SHP77 (cell line): ENCODE measurements at places on chromosomes 1 and 21.

DNA sequence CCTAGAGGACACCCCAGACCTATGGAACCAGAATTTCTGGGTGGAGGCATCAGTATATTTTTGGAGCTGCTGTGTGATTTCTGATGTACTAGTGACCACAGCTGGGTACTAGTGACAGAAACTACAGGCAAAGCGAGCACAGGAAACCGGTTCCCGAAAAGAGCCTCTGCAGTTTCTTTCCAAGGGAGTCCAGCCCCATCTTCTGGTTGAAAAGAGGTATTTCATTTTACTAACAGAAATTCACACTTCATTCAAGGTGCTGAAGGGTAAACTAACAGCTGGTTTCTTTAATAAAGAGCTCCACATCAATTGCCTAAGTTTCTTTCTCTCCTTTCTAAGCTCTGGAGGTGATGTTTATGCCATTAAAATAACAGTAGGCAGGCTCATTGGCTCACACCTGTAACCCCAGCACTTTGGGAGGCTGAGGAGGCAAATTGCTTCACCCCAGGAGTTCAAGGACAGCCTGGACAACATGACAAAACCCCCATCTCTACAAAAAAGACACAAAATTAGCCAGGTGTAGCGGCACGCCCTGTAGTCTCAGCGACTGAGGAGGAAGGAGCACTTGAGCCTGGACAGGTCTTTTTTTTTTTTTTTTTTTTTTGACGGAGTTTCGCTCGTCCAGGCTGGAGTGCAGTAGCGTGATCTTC lies 22.0 kb downstream of the THAP3 start:
- DNase-seq = peak; percentile 44

DNA sequence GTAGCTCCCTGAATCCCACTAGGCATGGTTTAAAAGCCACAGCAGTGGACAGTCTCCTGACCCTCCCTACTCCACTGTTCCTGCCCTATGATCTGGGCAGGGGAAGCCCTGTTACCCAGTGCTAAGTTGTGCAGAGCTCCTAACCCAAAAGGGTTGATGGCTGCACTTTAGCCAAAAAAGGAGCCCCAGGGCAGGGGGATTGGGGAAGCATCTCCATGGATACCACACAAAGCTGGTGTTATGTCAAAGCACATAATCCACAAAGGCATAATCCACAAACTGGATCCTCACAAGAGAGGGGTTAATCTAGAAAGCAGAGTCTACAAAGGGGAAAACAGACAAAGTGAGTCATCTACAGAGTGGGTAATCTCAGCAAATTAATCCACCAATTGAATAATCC lies 5.7 kb downstream of the RSPO1 start:
- DNase-seq = no peak

DNA sequence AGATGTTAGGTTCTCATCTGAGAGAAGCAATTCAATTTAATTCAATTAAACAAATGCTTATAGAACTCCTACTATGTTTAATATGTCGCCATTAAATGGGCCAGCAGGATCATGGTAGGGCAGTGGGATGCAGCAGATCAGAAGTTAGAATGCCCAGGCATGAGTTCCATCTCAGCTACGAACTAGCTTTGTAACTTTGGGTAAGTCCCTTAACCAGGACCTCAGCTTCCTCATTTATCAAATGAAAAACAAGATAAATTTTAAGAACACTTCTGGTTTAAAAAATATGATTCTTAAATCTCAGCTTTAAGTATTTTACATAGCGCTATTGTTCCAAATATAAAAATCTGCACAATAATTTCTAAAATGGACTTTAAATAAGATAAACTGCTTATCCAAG lies 67.5 kb upstream of the GFI1 start:
- DNase-seq = no peak

- no peak for DNase-seq
Observed at GRCh38 chr21:41641821-41642701, 124.8 kb downstream of the RIPK4 start.

DNA sequence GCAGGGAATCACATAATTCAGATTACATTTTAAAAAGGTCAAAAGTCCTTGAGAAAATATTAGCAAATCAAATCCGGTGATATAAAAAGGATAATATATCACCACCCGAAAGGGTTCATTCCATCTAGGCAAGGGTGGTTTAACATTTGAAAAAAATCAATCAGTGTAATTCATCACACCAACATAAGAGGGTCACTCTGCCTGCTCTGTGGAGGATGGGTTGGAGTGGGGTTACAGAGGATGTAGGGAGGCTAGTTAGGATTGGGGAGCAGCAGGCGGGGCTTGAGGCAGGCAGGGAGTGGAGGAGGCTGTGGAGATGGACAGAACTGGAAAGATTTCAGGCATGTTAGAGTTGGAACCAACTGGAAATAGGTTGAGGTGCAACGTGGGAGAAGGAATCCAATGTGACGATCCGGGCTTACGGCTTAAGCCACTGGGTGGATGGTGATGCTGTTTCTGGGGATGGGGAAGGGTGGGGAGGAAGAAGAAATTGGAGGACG lies 12.5 kb downstream of the ADORA1 start:
- no peak for DNase-seq

GRCh38 chr1:48019714-48020315 lies 22.6 kb upstream of the TRABD2B start:
- DNase-seq = no peak

DNA sequence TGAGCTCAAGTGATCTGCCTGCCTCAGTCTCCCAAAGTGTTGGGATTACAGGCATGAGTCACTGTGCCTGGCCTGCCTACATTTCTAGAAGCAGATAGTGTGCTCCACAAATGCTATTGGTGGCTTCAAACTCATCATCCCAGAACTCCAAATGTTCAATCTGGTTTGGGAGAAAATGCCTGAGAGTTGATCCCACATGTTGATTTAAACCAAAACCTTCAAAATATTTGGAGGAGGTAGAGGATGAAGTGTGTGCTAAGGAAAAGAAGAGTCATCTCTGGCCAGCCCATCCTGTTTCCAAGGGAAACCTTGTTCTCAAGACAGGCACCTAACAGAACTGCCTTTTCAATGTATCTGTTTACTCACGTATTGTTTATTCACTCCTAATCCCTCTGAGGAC lies 55.4 kb upstream of the GRHL3 start:
- DNase-seq = no peak

DNA sequence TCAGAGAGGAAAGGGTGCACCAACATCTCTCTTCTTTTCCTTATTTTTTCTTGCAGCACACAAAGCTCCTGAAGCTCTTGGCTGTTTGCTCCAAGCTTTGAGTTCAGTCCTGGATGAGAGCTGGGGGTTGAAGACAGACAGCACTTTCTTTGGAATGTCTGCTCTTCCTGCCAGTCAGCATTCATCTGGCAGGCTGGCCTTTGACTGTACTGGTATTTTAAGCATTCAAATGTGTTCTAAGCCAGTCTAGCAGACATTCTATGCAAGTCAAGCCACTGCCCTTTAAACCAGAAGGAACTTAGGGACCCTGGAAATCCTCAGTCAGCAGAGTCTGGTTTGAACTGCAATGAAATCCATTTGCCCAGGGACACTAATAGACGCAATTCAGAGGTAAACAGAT lies 45.0 kb downstream of the XCL1 start:
- no peak for DNase-seq

GRCh38 chr1:83493633-83494032 lies 505.3 kb downstream of the TTLL7 start:
- DNase-seq = no peak

DNA sequence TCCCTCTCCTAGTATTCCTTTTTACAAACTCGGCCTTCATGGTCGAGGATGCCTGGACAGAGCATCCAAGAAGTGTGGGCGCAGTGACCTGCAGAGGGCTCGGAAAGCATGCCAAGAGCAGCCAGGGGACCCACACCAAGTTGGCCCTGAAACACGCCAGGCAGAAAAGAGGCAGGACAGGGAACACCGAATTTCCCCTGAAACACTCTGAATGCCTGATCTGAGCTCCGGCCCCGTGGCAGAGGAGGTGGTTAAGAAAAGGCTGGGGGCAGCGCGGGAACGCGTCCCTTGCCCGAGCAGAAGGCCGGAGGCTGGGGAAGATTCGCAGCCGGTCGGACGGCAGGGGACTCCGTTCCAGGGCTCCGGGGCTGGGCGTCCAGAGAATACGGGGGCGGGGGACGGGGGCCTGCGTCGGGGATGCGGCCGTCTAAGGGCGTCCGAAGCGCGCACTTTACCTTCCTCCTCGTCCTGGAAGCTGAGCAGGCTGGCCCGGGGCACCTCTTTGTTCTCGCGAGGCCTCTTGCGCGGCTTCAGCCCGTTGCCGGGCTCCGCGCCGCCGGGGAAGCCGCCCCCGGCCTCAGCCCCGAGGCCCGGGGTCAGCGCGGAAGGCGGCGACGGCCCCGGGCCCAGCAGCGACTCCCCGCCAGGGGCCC lies 558 bp downstream of the PAXBP1 start:
- DNase-seq = no peak

- no peak for DNase-seq
Observed at GRCh38 chr1:72568113-72568512, 285.8 kb upstream of the NEGR1 start.

GRCh38 chr1:152924191-152924590 lies 15.8 kb downstream of the IVL start:
- DNase-seq = no peak

DNA sequence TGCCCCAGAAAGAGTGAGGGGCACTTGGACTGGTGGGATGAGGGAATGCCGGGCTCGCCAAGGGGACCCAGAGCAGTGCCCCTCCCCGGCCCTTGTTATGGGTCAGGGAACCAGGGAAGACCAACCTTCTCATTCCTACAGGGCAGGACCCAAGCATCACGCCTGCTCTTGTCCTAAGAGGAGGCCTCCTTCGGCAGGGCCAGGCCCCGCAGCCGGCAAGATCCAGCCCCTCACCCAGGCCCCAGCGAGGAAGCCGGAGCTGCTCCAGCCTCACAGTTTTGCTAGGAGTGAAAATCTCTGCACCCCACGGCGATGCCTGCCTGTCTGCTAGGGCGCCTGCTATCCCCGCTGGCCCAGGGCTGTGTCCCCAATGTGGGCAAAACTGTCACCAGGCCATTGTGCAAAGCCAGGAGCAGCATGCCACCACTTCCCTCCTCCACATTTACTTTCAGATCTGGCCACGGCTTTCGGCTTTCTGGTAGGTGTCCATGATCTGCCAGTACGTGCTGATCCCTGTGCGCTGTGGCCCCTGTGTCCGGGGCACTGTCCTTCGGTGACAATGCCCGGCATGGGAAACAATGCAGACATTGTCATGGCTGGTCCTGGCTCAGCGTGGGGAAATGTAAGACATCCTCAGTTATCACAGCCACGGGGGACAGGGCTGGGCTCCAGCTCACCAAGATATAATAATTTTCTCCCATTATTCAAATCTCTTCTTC lies 9.6 kb downstream of the ACTRT2 start:
- DNase-seq = no peak

- no peak for DNase-seq
Observed at GRCh38 chr1:59978026-59978425, 51.5 kb upstream of the CYP2J2 start.

DNA sequence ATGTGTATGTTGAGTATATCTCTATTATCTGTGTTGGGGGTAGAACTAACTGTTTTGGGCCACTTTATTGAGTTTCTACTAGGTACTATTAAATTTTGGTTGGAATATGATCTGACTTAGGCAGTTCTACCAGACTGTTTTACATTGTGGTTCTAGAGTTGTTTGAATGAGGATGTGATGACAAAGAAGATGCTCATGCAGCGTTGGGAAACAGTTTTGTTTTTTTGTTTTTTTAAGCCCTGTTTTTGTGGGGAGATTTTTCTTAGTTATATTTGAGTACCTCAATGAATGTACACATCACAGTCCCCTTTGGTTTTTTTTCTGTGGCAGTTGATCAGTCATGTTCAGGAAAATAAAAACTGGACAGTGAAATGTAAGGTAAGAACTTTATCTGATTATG lies 40.1 kb downstream of the TMED5 start:
- DNase-seq = no peak

DNA sequence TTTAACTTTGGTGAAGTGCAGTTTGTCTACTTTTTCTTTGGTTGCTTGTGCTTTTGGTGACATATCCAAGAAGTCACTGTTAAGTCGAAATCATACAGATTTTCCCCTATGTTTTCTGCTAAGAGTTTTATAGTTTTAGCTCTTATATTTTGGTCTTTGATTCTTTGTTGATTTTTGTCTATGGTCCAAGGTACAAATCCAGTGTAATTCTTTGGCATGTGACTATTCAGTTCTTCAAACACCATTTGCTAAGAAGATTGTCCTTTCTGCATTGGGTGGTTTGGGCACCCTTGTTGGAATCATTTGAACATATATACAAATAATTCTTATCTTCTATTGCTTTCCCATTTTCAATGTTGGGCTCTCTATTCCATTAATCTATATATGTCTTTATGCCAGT lies 16.2 kb downstream of the HIPK1 start:
- no peak for DNase-seq

- DNase-seq = no peak
Observed at GRCh38 chr1:169670836-169671235, 40.6 kb downstream of the SELL start.

DNA sequence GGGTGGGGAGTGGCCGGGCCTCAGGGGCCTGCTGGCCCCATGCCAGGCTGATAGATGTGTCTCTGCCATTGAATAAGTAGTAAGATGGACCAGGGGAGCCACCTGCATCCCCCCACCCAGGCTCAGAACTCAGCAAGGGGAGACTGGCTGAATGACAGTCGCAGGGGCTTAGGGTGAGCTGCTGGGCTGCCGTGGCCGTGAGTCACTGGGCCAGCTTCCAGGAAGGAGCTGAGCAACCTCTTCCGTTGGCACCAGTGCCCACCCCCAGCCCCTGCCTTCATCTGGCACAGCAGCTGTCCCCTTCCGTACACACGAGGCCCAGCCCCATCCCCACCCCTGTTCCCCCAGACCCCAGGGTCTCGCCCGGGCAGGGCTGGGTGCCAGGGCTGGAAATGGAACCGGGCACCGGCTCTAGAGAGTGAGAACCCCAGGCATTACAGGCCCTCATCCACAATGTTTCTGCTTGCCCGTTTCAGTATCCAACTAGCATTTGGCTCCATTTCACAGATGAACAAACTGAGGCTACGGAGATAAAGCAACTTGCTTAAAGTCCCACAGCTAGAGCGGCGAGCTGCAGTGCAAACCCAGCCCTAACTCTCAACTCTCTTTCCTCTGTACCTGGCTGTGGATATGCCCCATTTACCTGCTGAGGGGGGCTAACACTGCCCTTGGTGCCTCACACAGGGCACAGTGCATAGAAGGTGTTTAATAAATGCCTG lies 10.2 kb downstream of the WNT4 start:
- DNase-seq = no peak
